ENCODE measurements at places on chromosomes 3 and 15.
A peak's percentile ranks its signal among the peaks of the same experiment; 100 is the strongest.

- no peak for DNase-seq
Observed at GRCh38 chr3:25563601-25564000, 101.1 kb downstream of the TOP2B start.

- no peak for DNase-seq
Observed at GRCh38 chr3:112425858-112426750, 73.2 kb downstream of the BTLA start.

DNA sequence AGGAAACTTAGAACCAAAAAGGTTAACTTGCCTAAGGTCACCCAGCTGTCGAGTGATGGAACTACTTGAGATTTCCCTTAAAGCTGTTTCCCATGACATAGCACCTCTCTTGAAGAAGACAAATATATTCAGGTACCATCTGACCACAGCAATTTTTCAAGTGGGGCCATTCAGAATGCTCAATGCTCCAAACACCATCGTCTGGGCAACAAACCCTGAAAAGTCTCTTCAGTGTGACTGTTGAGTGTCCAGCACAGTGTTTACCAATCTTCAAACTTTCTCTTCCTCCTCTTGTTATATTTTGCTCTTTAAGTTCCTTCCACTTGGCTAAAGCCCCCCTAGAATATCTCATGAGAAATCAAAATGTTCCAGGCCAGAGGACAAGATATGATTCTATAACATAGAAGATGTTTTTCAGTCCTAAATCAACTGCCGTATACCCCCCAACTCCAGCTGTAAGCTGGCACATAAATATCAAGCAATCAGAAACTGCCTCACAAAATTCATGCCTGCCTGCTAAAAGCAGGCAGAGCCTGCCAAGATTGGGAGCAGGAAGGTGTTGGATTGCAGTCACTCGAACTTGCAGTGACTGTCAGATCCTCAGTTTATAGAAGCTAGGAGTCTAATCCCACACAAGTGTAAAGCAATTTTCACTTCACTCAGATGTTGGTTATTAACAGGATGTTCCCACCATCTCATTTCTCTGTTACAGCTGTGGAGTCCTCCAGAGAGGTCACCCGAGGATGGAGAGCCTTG lies 230.5 kb upstream of the MRPL3 start:
- DNase-seq = no peak

DNA sequence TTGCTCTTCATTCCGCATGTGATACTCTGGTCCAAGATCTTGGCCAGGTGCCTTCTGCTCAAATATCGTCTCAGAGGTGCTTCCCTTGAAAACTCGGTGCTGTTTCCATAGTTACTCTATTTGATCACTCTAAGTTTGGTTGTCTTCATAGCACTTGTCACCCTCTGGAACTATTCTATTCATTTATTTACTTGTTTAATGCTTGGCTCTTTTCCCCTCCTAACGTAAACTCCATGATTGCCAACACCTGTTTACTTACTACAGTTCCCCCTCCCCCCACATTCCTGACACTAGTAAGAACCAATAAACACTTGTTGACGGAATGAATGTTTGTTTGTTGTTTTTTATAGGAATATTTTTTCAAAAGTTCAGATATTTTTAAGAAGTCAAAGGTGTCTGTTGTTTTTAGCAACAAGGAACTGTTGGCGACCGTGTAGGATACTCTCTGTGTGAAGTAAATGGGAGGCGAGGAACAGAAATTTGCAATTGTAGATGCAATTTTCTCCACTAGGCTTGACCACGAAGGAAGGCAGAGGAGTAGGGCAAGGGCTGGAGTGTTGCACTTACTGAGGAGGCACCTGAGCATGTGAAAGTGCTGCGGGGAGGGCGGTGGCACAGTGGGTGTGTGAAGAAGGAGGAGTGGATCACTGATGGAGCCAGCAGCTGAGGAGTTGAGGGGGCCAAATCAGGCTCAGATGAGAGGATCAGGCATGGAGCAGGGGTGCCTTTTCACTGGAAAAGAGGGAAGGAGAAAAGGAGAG lies 48.4 kb downstream of the MOBP start:
- no peak for DNase-seq

DNA sequence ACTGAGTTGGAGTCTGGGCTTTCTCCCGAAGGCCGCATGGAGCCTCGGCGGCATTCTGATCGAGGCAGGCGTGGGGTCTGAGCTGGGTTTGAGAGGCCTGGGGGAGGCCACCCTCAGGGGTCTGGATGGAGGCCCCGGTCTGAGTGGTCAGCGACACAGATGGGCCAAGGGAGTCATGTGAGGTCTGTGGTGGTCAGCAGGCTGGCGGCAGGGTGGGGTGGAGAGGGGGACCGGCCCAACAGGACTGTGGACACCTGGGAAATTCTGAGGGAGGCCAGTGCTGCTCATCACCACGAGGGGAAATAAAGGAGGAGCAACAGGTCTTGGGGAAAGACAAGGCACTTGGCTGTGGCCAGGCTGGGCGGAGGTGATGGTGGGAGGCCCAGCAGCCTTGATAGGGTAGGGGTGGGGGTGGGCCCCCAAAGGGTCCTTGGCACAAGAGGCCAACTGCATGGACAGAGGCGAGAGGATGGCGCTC lies 16.2 kb downstream of the CTSH start:
- DNase-seq = no peak

- peak; percentile 3 for DNase-seq
Observed at GRCh38 chr3:14141144-14141543, 16.3 kb downstream of the TMEM43 start.

- DNase-seq = no peak
Observed at GRCh38 chr3:66615643-66616301, 115.0 kb upstream of the LRIG1 start.

- no peak for DNase-seq
Observed at GRCh38 chr3:118304557-118304956, 730.1 kb downstream of the IGSF11 start.

DNA sequence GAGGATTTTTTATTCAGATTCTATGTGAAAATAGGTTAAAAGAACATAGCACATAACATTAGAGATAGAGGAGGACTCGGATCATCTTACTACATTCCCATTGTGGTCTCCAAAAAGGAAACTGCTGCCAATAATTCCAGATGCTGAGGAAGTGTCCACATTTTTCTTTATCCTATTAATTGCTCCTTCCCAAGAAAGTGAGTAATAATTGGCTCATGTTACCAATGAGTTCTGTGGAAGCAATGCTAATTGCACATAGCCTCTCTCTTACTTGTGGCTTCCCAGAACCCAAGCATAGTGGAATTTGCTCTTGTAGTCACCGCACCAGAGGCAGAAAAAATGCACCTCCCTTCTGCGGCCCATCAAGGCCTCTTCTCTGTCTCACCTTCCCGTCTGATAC lies 208.4 kb downstream of the PLOD2 start:
- no peak for DNase-seq

DNA sequence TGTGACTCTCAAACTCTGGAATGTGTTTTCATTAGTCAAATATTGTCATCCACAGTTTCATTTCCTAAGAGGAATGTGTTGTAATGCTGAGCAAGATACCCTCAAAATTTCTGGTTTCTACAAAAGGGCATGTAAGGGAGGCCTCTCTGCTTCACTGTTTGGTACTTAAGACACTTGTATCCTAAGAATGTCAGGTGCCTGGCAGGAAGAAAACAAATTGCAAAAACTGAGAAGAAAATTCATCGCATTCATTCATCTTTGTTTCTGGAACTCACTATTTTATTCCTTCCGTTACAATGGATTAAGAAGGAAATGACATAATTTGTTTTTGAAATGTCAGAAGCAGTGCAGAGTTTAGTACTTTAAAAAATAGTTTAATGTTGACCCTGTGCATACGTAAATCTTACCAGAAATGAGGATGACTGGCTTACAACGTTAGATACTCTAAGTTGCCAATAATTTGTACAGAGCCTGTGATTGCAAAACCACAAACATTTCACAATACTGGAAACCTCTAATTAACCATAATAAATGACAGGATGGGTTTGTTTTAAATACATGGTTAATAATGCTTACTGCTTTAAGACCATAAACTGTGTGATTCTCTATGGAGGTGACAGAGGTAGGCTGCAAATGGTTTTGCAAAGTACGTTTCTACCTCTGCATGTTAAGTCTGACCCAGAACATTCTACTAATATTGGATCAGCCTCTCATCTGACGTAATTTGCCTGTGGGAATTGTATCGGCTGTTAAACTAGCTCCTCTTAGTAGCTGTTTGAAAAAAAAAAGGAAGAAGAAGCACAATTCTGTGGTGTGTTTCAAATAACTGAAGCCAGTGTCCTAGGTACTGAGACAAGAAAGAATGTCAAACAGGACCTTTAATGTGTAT lies 477.8 kb downstream of the RBMS3 start:
- DNase-seq = no peak

GRCh38 chr3:157549498-157549897 lies 46.3 kb upstream of the VEPH1 start:
- DNase-seq = no peak

DNA sequence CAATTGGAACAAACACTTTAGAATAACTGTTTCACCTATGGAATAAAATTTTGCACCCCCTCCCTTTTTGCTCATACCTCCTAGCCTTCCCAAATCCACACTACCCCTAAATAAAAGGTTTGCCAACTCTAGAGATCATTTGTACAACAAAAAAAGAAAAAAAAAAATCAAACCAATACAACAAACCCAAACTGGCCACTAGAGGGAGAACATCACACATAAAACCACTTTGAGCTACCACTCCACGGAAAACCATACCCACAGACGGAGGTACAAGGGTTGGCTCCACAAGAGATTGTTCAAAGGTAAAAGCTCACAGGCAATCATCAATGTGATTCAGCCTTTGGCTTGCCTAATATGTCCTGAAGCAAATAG lies 47.6 kb downstream of the SETMAR start:
- peak; percentile 45 for DNase-seq

DNA sequence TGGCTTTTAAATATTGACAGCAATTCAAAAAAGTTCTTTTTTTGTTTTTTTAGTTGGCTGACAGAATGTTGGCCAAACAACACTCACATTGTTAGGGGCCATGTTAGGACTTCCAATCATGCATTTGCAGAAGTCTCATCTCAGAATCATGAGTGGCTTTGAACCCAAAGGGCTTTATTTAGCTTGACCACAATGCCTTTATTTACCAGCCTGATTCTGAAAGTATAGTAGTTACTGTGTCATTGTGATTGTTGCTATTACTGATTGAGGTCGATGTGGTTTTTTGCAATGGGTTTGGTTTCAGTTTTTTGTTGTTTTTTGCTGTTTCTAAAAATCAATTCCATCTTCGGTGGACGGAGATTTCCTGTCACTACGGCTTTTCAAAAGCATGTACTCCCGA lies 7.2 kb downstream of the GLDN start:
- DNase-seq = no peak

GRCh38 chr15:57060799-57061198 lies 142.4 kb downstream of the TCF12 start:
- no peak for DNase-seq

GRCh38 chr15:79211481-79211880 lies 71.0 kb upstream of the ANKRD34C start:
- DNase-seq = no peak

- DNase-seq = peak; percentile 46
Observed at GRCh38 chr15:91407269-91407889, 307.3 kb downstream of the SV2B start.

- DNase-seq = no peak
Observed at GRCh38 chr3:174710612-174711011, 148.5 kb upstream of the NAALADL2 start.
